ENCODE measurements at places on chromosomes 12 and 14.

GRCh38 chr12:121050725-121051124, 11.7 kb upstream of the OASL start:
- no peak for DNase-seq

GRCh38 chr12:96045566-96045965, 10.2 kb upstream of the LTA4H start:
- DNase-seq = no peak

- DNase-seq = peak; percentile 12
Measured at GRCh38 chr12:89880690-89881350, 172.2 kb upstream of the ATP2B1 start.

GRCh38 chr14:73264885-73265720, 27.8 kb downstream of the PAPLN start:
- DNase-seq = no peak

DNA sequence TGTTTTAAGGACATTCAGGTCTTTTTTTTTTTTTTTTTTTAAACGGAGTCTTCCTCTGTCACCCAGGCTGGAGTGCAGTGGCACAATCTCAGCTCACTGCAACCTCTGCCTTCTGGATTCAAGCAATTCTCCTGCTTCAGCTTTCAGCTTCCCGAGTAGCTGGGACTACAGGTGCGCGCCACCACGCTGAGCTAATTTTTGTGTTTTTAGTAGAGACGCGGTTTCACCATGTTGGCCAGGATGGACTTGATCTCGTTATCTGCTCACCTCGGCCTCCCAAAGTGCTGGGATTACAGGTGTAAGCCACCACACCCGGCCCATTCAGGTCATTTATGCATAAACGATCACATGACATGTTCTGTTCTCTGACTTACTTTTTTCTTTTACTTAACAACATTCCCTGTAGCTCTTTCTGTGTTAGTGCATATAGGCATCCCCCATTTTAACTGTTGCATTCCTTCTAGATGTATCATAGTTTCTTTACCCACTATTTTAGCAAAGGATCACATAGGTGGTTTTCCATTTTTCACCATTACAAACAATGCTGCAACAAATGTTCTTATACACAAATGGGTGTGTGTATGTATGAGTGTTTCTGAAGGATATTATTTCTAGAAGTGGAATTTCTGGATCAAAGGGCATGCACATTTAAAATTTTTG, 74.2 kb downstream of the ARF6 start:
- no peak for DNase-seq

DNA sequence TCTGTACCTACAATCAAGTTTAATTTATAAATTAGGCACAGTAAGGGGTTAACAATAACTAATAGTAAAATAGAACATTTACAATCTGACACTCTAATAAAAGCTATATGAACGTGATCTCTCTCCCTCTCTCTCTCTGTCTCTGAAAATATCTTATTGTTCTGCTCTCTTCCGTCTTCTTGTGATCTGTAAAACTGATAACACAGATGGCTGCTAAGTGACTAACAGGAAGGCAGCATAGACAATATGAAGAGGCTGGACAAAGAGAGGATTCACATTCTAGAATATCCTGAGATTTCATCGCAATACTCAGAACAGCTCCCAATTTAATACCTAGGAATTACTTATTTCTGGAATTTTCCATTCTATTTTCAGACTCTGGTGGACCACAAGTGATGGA, 827.2 kb downstream of the FLRT2 start:
- DNase-seq = no peak

- DNase-seq = no peak
Measured at GRCh38 chr14:101236496-101237251, 324.6 kb upstream of the DIO3 start.

DNA sequence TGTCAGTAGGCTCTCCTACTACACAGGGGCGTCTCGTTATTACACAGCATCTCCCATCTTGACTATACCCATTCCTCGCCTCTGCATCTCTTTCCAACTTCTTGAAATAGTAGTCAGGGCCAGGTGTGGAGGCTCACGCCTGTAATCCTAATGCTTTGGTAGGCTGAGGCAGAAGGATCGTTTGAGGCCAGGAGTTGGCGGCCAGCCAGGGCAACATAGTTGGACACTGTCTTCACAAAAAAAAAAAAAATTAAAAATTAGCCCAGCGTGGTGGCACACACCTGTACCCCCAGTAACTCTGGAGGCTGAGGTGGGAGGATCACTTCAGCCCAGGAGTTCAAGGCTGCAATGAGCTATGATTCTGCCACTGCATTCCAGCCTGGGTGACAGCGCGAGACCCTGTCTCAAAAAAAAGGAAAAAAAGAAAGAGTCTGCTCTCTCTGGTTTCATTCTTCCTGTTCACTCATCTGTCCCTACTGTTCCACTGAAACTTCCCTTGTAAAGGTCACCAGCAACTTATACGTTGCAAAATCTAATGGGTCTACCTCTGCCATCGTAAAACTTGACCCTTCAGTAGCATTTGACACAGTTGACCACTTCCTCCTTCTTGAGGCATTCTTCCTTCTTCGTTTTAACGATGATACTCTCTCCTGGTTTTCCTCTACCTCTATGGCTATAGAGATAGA, 41.0 kb upstream of the PTGR2 start:
- no peak for DNase-seq
